ENCODE measurements at places on chromosomes 7 and 10.
A peak's percentile ranks its signal among the peaks of the same experiment; 100 is the strongest.

DNA sequence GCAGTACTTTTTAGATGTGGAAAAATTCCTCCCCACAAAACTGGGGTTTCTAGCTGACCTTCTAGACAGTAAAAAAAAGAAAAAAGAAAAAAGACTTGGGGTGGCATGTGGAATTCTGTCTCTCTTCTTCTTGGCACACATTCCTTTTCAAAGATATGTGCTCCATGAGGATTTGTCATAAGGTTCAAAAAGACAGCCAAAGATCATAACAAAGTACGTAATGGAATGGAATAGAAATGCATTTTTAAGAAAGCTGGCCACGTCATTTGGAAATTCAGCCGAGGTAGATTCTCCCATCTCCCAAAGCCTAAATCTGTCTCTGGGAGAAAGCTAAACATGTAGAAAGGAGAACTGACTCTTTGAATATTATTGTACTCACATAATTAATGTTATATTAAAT, 381.3 kb upstream of the NFE2L3 start:
- no peak for DNase-seq

- DNase-seq: peak; percentile 22
Observed at GRCh38 chr10:87658858-87659555, 671 bp upstream of the PAPSS2 start.

GRCh38 chr7:100007887-100008286, 7.5 kb upstream of the ZKSCAN1 start:
- peak; percentile 35 for DNase-seq

DNA sequence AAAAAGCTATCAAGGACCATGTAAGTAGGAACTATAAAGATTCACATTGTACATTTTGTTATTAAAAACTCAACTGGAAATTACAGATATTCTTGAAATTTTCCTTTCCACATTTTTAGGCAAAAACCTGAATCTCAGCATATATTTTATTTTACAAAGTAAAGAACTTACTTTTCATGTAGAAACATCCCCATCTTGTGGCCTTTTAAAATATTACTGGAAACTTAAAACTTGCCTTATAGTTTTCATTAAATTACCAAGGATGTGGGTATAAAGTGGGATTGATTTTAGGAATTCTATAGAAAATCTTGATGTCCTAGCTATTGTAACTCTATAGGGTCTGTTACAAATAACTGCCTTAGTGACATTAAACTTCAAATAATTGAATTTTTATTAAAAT, 10.6 kb downstream of the DBF4 start:
- DNase-seq: peak; percentile 39

DNA sequence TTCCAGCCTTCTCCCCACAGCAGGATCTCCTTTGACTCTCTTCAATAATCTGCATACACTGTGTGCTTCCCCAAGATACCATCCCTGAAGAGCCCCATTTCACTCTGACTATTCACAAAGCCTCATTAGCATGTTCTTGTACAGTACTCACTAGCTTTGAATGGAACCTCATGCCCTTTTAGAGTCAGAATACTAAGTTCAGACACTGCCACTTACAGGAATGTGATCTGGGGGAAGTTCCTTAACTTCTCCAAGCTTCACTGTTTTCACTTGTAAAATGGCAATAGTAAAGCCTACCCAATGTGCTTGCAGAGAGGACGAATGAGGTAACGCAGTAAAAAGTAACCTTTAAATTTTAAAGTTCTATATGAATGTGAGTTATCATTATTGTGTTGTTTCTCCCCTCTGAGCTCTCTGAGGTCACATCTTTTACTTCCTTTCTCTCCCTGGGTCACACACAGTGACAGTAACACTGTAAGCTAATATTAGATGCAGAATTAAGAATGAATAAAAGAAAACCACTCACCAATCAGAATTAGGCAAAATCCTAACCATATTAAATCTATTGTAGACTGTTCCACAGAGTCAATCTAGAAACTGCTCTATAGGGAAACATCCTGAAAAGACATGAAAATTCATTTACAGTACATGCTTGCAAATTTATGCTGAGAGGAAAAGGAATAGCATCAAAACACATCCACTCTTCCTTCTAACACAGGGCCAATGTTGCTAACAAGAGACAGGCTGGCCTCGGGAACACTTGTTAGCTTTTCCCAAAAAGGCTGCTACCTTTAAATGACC, 64.2 kb upstream of the IL6 start:
- no peak for DNase-seq

DNA sequence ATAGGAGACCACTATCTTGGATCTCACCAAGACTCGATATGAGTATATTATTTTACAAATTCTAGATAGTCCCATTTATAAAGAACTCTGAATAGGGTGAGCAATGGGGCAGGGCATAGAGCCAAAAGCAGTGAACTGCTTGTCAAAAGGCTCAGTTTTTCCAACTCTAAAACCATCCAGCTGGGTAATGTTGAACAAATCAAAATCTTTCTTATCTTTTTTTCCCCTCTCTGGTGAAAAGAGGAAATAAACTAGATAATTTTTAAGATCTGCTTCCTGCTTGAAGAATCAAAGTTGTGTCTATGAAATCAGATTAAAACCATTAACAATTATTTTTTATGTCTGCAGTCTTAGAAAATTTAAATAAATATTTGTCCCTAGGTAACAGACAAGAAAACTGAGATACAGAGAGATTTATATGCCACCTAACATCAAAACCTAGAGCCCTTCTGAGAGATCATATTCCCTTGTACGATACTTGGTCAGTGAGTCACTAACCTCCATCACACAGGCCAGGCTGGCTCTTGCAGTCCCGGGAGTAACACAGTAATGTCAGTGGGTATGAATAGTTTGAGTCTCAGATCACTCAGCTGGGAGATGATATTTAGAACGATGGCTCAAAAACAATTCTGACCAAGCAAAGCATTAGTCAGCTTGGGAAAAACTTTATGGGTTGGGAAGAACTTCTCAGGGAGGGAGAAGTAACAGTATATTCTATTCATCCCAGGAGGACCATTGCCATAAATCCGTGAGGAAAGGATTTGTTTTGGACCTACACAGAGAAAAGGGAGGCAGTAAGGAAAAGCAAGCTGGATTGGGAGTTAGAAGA, 178.8 kb downstream of the REEP3 start:
- no peak for DNase-seq

GRCh38 chr7:11787534-11787933, 44.5 kb downstream of the THSD7A start:
- no peak for DNase-seq

DNA sequence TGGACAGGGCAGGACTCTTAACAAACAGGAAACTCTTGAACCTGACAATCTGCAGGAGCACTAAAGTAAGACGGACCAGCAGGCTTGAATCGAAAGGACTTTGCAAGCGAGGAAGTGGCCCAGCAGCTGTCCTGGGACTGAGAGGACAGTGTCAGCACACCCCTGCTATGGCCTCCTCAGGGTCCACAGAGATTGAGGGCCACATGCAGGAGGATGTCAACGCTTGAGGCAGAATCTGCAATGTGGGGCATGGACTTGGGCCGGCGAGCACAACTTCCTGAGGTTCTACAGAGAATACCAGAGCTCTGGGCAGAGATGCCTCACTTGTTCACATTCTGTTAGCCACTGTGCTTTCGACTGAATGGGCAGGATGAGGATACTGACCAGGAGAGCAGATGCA, 84.4 kb upstream of the EFCAB10 start:
- no peak for DNase-seq

GRCh38 chr7:13851736-13852135, 137.7 kb downstream of the ETV1 start:
- DNase-seq: no peak

DNA sequence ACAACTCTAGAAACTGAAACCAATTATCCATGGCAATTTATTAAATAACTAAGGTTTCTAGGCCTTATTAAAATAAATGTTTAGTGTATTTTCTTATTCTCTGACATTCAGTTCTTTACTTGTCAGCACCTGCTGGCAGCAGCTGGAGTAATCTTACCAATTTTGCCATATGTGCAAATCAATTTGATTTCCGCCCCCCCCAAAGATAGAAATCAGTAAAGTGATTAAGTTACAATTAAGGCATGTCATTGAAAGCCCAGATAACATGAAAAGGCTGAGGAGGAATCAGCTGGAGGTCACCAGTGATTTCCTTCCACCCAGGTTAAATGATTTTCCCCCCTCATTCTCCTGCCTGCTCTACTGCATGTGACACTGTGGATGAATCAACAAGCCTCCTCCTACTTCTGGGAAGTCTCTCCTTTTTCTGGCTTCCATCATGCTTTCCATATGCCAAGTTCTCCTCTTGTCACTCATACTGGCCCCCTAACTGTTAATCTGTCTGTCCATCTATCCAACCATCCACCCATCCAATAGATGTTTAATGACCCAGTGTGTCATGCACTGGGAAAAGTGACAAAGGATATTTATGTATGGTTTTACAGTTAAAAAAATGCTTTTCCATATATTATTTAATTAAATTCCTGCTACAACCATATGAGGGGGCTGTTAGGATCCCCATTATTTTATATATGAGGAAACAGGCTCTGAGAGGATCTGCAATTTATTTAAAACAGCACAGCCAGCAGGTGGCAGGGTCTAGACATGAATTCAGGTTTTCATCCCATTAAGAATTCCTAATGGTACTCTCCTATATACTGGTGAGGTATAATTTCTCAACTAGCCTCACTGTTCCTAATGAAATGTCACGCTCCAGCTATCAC, 116.5 kb downstream of the ATXN7L1 start:
- peak; percentile 53 for DNase-seq

DNA sequence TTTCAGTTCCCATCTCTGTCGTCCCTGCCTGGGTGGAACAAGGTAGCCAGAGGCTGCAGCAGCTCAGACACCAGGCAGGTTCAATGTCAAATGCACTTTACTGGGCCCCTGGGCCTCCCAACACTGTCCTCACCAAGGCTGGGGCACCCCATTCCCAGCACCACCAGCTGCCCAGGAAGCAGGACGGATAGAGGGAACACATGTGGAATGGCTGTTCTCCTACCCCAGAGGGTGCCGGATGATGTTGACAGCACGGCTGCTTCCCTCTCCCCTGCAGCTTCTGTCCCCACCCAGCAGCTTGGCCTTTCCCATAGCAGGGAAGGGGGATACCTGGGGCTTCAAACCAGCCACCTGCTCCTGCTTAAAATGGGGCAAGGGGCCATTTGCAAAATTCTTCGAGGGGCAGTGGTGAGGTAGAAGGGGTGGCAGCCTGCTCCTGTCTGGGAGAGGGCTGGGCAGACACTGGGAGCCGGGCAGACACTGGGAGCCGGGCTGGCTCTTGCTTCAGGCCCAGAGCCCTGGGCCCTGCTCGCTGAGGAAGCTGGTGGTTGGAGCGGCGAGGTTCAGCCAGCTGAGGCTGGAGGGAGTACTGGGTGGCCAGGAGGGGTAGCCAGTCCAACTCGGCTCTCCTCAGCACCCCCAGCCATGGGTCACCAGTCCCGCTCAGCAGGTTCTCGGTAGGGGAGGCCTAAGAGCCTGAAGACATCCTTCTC, 9.1 kb downstream of the POLL start:
- DNase-seq: no peak

GRCh38 chr7:77866786-77867536, 68.4 kb downstream of the PHTF2 start:
- peak; percentile 21 for DNase-seq

GRCh38 chr10:89216056-89216455, 8.9 kb upstream of the CH25H start:
- no peak for DNase-seq

GRCh38 chr10:123227706-123228105, 73.5 kb downstream of the BUB3 start:
- DNase-seq: peak; percentile 59

GRCh38 chr10:86354761-86355540, 11.6 kb downstream of the GRID1 start:
- DNase-seq: no peak

DNA sequence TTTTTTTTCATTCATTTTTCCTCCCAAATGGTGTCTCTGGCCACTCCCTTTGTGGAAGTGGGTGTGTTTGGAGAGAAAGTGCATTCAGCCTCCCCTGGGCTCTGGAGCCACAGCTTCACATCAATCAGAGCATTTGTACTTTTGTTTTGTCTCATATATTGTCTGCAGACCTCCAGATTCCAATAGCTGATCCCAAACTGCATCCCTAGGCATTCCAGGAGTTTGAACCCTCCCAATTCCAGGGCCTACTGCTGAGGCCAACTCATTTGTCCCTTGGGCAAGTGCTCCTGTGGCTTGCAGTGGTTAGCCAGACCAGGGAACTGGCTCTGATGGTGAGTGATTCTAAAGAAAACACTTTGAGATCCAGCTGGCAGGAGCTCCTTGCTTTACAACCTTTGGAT, 163.3 kb downstream of the IPMK start:
- no peak for DNase-seq

DNA sequence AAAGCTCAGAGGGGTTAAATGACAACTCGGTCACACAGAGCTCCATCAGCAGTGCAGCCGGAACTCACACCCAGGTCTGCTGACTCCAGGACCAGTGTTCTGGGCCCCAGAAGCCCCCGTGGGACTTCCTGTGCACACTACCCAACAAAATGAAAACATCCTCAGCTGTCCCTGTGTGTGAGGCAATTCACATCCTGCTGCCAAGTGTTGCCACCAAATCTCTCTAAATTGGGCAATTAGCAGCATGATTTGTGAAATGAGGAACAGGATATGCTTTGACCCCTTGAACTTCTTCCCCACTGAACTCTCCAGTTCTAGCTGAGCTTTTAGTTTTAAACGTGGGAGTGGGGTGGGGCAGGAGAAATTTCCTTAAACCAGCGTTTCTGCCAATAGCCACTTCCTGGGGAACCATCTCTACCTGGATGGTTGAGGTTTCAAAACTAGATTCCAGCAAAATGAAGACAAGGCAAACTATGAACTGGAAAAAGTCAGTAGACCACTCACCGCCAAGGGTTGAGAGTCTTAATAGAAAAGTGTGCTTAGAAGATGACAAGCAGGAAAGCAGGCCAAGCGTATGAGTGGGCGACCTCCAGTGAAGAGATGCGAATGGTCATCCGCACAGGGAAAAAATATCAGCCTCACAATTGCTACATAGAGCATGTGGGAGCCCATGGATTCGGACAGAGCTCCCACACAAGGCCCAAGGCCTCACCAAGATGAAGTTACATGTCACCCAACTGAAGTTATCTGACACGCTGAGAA, 51.9 kb upstream of the CHST15 start:
- no peak for DNase-seq

GRCh38 chr7:77235276-77235675, 35.7 kb upstream of the FGL2 start:
- no peak for DNase-seq

GRCh38 chr7:110539216-110539615, 551.7 kb upstream of the LRRN3 start:
- DNase-seq: no peak

DNA sequence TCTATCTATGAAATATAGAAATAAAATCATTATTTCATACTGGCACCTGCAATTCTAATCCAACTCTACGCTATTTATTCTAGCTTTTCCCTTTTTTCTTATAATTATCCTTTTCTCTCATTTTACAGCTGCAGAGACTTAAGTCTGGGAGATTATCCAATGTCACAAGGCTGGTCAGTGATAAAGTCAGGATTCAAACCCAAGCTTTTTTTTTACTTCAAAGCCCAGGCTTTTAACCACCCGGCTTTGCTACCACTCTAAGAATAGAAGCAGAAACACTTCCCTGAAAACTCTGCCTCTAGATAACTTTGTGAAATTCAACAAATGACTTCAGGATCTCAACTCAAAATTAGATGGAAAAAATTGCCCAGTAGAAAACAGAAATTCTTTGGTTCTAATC, 552.5 kb downstream of the IPMK start:
- DNase-seq: no peak

- DNase-seq: no peak
Observed at GRCh38 chr10:381805-382204, 246.6 kb downstream of the ZMYND11 start.

Data from T47D (cell line).